ENCODE measurements at places on chromosomes 5 and 9. TPM values are rescaled to one million over a fixed set of nuclear protein-coding genes. Genes with fewer than 3 reads are reported as not detected.

The GOLM1 gene
- total RNA-seq: 3.8 TPM

The ZNF618 gene
- total RNA-seq: 2.3 TPM

The CXCL14 gene
- total RNA-seq: 0.36 TPM

The ANXA1 gene
- 117 TPM for total RNA-seq

GRCh38 chr5:43560128-43560527, 3.3 kb upstream of the PAIP1 start:
- no peak for DNase-seq

DNA sequence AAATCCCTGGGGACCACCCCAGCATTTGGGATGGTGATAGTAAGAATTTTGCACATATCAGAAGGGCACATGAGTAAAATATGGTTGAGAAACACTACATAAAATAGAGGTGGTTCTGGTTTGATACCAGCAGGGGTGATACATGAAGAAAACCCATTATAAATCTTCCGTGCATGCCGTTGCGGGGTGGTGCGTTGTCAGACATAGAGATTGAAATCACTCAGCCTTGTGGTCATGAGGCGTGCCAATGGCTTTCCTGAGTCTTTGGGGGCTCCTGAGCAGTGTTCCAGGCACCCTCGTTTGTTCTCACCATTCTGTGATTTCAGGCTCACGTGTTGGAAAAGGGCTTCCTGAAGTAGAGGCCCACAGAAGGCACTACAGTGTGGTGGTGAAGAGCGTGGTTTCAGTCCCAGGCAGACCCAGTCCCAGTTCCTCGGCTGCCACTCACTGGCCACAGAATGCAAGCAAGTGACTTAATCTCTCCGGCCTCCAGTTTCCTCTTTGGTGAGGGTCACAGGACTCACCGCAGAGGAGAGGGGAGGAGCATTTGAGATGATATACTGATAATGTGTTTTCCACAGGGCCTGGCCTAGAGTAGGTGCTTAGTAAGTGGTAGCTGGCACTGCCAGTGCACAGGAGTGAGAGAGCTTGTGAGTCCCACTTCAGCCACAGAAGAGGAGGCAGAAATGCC, 20.5 kb upstream of the GLRX start:
- peak; percentile 82 for DNase-seq

DNA sequence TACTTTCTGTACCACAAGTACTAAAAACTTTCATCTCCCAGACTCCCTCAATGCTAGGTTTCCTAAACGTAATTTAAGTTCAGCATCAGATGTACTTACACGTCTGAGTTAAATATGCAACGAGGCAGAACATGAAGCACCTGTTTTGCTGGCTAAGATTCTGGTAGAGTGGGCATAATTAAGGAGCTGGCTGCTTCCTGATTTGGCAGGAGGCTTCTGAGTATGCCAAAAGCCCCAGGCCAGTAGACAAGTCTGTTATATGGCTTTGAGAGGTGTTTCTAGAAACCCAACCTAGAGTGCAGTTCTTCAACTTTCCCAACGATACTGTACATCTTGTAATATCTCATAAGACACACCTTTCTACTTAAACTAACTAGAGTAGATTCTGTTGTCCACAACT, 13.6 kb downstream of the TICAM2 start:
- no peak for DNase-seq

- peak; percentile 65 for DNase-seq
These were observed 102.3 kb upstream of the PHYKPL start for GRCh38 chr5:178334861-178335260.

GRCh38 chr5:176440927-176441706, 7.1 kb upstream of the FAF2 start:
- DNase-seq: no peak

DNA sequence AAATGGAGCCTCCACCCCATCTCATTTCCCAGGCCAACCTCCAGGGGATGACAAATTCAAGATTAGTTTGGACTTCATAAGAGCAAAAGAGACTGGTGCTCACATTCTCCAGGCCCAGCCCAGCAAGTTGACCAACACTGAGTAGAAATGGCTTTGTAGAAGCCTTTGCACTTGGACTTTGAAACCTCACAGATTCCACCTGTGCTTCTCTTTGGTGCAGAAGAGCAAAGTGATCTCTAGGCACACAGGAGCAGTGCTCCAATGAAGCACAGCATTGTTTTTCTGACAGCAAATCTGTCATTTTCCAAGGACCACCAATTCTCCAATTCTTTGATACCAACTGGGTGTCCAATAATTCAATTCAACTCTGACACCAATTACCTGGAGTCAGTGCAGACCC, 17.1 kb upstream of the RNF145 start:
- no peak for DNase-seq

- no peak for DNase-seq
These were observed 15.1 kb downstream of the SLC22A5 start for GRCh38 chr5:132384506-132385050.

DNA sequence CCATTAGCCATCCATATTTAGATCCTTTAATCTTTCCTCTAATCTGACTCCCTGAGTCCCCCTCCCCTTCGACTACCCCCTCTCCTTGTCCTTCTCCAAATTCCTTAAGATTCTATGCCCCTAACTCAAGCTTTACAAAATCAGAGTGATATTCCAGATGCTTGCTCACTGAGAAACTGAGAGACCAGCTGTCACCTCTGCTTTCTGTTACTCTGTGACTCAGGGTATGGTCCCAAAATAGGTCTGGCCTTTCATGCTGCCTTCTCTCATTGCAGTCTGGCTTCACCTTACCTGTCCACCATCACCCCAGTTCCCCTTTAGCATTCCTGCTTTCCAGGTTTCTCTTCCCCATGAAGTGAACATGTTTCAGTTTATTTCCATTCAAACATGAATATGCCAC, 383.3 kb upstream of the SLC30A5 start:
- peak; percentile 26 for DNase-seq

GRCh38 chr5:80516826-80517225, 28.9 kb downstream of the FAM151B start:
- DNase-seq: no peak

DNA sequence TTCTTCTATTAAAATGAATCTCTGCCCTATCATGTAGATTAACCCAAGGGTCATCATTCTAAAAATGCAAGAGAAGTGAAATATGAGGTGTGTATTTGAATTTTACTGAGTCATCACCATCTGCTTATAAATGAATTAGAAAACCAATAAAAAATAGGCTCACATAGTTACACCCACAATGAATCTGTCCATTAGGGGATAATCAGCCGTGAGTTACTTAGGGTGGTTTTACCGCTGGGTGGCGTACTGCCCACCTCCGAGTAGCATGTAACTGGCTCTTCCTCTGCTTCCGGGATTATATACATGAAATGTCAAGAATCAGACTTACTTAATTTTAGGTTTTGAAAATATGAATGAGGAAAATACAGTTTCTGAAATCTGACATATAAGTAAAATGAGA, 332.9 kb upstream of the CCNG1 start:
- DNase-seq: no peak

DNA sequence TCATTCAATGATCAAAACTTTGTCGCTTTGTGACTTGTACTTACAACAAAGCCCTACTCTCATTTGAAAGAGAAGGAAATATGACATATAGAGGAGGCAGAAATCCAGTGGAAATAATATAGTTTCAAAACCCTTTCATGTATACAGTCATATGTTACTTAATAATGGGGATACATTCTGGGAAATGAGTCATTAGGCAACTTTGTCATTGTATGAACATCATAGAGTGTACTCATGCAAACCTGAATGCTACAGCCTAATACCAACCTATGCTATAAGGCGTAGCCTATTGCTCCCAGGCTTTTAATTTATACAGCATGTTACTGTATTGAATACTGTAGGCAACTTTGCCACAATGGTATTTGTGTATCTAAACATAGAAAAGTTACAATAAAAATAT, 69.0 kb upstream of the SMC2 start:
- DNase-seq: no peak
